ENCODE measurements at places on chromosomes 5 and 9.

DNA sequence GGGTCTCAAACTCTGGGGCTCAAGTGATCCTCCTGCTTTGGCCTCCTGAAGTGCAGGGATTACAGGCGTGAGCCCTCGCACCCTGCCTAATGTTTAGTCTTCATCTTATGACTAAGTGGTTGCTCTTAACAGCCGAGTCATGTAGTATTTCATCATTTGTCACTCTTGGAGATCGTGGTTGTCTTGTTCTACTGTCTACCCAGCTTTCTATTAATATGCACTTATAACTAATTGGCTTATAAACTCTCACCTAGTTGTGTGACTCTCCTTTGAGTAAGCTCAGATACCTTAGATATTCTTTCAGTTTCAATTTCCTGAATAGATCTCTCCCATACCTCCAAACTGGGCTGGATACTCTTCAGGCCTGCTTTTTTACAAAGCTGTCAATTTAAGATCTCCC, 19.9 kb downstream of the SLC44A1 start:
- peak; percentile 65 for DNase-seq

DNA sequence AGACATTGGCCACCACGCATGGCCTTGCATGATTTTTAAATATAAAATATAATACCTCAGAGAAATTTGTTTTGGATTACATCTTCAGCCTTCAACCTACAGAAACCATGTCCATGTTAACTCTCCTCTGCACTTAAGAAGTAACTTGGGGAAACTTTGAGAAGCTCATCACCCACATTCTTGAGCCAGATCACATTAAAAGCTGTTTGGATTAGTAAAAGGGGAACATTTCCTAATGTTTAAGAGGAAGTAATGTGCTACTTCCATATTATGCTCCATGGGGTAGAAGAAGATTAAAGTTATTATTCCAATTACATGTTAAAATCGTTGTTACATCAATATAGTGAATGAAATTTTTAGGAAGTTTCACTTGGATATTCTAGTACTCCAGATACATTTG, 10.4 kb upstream of the CEP120 start:
- DNase-seq: peak; percentile 72

GRCh38 chr9:81191222-81191621, 498.1 kb downstream of the TLE1 start:
- DNase-seq: no peak

- DNase-seq: no peak
Measured at GRCh38 chr5:179764056-179764455, 29.7 kb upstream of the LTC4S start.

DNA sequence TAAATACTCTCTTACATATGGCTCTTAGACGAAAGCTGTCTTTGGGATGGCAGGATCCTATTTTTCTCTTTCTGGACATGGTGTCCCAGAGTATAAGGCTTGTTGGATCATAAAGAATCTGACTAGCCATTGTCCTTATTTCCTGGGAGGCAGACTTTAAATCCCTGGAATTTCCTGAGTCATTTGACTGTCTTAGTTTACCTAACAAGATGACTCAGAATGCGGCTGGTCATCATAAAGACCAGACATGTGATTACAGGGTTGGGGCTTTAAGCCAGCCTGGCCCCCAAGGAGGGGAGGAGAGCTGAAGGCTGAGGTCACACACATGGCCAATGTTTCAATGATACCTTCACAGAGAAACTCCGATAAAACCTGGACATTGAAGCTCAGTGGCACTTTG, 37.2 kb downstream of the FAM240B start:
- DNase-seq: no peak

- DNase-seq: no peak
Measured at GRCh38 chr9:126612326-126612812, 1.4 kb upstream of the LMX1B start.

DNA sequence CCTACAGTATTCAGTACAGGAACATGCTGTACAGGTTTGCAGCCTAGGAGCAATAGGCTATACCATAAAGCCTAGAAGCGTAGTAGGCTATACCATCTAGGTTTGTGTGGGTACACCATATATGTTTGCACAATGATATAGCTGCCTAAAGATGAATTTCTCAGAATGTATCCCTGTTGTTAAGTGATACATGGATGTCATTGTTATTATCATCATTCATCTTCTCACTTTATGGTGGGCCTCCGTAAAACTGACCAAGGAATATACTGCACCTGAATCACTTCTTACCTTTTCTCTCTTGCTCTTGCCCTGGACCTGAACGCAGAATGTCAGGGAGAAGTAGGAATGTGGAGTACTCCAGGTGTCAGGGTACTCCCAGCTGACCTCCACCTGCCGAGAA, 11.8 kb downstream of the IL12B start:
- DNase-seq: no peak

- no peak for DNase-seq
Measured at GRCh38 chr5:40025586-40025985, 600.8 kb upstream of the DAB2 start.

- DNase-seq: no peak
Measured at GRCh38 chr5:149474198-149474597, 77.0 kb downstream of the CSNK1A1 start.

GRCh38 chr5:52523701-52524100, 264.0 kb upstream of the ITGA1 start:
- DNase-seq: no peak

GRCh38 chr9:113493203-113493520, 29.6 kb downstream of the RGS3 start:
- no peak for DNase-seq

- DNase-seq: no peak
Measured at GRCh38 chr9:31137176-31138160, 1247.0 kb upstream of the ACO1 start.

DNA sequence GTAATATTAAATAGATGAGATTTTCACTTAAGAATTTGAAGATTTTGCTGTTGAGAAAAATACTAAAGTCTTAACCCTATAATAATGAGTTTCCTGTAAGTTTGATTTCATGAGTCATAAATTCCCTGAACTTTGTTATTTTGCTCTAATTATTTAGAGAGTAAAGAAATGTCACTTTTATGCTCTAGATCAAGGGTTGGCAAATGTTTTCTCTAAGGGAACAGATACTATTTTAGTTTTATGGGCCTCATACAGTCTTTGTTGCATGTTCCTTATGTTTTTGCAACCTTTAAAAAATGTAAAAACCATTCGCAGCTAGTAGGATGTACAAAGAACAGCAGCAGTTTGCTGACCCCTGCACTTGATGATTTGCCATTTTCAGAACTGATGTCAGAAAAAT, 480 bp upstream of the TXNDC8 start:
- DNase-seq: no peak

DNA sequence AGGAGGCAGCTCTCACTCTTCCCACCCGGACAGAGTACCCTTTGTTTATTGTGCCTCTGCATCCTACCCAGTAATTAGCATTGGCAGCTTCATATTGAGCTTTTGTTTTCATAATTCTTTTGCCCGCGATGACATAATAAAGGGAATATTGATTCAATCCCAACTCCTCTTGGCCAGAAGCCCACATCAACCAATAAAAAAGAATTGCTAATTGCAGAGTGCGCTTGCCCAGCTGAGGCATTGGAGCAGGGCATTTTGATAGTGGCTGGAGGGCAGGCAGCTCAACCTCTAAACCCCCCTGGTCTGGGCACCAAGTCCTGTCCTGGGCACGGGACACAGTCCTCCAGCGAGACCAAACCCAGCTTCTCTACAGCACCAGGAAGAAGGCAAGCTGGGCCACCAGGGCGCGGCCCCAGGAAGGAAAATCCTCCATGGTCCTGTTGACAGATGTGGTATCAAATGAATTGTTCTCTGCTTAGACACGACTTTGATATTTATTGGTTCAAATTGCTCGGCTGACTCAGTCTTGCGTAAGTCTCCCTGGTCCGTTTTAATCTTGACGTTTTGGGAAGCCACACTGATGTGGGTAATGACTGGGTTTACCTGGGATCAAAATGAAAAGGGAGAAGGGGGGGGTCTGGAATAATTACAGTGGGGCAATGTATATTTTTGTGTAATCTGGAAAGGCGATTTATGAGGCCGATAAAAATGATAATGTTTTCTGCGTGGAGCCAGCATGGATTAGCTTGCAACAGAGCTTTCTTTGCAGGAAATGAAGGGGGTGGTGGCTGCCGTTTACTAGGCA, 220.7 kb upstream of the MSX2 start:
- no peak for DNase-seq

DNA sequence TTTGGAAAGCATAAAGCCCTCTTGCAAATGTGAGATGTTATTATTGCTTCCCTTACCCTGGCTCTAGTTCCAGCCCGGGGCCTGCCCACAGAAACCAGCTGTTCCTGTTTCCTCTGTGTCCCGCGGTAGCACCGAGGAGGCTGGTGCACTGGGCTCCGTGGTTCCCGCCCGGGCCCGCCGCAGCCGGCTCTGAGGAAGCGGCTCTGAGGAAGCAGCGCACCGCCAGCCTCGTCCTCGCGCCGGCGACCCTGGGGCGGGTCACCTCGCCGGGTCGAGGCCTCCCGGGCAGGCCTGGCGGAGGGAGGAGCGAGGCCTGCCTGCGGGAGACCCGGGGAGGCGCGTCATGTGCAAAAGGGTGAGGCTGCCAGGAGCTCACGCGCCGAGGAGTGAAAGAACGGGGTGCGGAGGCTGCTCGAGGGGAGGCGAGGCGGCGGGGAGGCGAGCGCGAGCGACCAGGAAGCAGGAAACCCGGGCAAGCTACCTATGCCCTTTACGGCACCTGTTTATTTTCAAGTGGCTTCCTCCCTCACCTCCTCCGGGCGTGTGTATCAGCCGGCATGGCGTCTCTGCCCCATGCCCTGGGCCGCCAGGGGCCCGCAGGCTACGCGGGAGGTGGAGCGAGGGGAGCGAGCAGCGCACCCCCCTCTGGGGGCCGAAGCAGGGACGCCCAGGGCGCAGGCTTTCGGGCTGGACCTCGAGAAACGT, 61.3 kb upstream of the MEGF10 start:
- peak; percentile 75 for DNase-seq

- peak; percentile 94 for DNase-seq
Measured at GRCh38 chr5:172877466-172878260, 43.6 kb downstream of the ERGIC1 start.

DNA sequence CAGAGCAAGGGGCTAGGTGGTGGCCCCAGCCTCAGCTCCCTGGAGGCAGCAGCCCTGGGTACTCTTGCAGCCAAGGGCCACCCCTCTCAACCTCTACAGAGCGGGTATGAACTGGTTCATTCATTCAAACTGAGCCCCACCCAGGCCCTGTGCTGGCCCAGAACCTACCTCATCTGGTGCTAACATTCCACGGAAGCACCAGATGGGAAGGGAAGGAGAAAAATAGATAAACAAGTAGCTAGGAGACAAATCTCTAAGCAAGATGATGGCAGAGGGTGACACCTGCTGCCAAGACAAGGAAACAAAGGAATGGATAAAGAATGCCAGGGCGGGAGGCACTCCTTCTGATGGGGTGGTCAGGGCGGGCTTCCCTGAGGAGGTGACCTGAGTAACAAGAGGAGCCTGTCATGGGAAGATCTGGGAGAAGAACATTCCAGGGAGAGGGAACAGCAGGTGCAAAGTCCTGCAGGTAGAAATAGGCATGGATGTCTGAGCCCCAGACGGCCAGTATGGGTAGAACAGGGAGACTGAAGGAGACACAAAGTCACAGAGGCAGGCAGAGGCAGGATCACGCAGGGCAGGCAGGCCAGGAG, 6.1 kb downstream of the ST6GALNAC4 start:
- no peak for DNase-seq

DNA sequence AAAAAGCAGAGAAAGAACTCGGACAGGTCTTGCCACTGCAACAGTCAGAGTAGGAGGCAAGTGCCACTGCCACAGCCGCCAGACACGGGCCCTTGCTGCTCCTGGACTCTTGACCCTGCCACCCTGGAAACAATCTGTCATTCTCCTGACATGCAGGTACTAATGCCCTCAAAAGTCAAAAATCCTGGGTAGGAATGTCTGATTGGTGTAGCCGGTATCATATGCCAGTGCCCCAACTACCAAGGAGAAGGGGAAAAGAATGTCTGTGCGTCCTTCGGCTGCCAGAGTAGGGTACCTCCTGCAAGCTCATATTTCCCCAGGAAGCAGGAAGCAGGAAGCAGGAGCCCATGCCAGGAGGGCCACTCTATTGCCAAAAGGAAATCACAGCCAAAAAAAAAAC, 30.5 kb upstream of the F2RL1 start:
- no peak for DNase-seq

DNA sequence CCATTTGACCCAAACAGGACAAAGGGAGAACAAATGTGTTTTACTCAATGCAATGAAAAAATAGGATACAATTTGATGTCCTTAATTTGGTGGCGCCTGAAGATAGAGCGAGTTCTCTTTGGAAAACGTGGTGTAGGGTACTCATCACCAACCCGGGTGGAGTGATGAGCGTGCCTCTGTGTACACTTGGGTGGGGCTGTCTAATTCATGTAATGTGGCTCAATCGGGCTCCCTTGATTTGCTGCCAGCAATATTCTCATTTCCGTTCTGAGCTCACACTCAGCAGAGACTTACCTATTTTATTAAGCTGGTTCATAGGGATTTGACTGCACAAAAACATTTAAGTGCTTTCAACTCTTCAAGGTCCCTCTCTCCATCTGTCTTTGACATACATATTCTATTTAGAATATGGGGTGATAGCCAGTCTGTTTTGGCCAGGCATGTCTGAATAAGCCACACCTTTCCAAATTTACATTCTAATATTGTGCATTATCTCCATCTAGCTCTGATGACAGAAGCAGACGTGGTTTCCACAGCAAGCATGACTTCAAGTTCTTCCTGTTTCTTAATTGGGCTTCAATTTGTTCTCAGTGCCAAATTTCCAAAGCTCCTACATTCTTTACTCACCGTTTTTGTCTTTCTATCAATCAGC, 162.5 kb downstream of the IRX2 start:
- no peak for DNase-seq

GRCh38 chr5:137190441-137190840, 308.7 kb downstream of the SPOCK1 start:
- DNase-seq: no peak

- DNase-seq: no peak
Measured at GRCh38 chr5:105782501-105782900, 1888.2 kb downstream of the EFNA5 start.

DNA sequence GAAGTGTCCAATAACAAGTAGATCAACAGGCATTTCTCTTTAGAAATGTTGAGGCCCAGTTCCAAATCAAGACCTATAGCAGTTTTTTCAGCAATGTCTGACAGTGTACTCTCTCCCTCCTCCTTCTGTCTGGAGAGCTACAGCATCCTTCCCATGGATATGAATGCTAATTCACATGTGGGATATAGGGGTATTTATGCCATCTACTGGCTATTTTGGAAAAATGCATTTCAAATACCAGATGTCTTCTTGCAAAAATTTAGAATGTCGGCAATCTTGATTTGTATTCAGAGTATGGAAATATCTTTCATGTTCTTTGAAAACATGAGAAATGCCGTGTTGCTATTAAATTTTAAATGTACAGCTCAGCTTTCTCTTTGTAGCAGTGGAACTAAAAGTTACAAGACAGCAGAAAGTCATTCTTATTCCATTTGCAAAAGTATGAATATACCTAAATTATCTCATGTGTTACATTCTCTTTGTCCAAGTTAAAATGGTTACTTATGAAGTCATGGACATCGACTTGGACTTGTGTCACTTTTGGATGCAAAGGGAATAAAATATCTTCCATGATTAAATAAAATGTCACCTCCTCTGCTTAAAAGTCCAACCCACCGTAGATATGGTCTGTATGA, 647.8 kb downstream of the TAF11L14 start:
- peak; percentile 17 for DNase-seq

- no peak for DNase-seq
Measured at GRCh38 chr9:90579181-90579580, 63.4 kb downstream of the DIRAS2 start.
